ENCODE measurements at places on chromosomes 7 and 10. TPM values are rescaled to one million over a fixed set of nuclear protein-coding genes. Genes with fewer than 3 reads are reported as not detected.

- no peak overlapping the region for H3K4me3 ChIP-seq
- DNase-seq, result no peak
- H3K27ac ChIP-seq, result no peak overlapping the region
- H3K36me3 ChIP-seq, result no peaks in the 10 kb centered on the region
- H3K4me1 ChIP-seq, result no peaks in the 10 kb centered on the region
- peaks cover 5% of the 10 kb centered on the region for H3K27me3 ChIP-seq
Observed at GRCh38 chr7:142248166-142249160, 9.4 kb downstream of the PRSS58 start.

DNA sequence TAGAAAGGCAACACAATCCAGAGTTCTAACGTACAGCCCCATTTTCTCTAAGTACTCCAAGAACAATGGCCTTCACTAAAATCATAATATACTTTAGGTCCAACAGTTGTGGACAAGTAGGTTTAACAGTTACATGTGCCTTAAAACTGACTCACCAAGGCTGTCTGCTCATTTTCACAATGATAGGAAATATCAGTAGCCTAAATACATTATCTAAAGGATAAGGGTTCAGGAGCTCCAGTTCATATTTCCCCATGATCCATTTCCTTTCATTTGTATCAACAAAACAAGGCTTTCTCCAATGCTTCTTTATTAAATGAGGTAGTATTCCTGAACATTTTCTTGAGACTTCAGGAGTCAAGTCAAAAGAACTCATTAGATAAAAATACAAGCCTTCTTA is 164.0 kb downstream of the SLC25A13 start:
- no peaks in the 10 kb centered on the region for H3K36me3 ChIP-seq
- no peak overlapping the region for H3K27ac ChIP-seq
- H3K4me1 ChIP-seq, result no peaks in the 10 kb centered on the region
- DNase-seq, result no peak

DNA sequence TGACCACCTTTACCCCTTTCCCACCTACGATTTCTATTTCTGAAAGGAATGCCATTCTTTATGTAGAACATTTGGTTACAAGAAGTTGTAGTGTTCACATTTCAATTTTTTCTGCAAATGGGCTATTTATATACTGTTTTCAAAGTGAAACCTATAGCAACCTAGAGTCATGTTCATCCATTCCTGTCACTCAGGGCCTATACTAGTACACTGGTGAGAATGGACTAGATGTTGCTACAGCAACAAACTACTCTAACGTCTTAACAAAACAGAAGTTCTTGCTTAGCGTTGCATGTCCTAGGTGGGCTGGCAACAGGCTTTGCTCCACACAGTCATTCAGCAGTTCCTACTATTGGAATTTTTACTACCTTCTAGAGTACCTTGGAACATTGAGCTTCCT is 16.3 kb downstream of the CASD1 start:
- no peak overlapping the region for H3K27ac ChIP-seq
- no peaks in the 10 kb centered on the region for H3K4me1 ChIP-seq

DNA sequence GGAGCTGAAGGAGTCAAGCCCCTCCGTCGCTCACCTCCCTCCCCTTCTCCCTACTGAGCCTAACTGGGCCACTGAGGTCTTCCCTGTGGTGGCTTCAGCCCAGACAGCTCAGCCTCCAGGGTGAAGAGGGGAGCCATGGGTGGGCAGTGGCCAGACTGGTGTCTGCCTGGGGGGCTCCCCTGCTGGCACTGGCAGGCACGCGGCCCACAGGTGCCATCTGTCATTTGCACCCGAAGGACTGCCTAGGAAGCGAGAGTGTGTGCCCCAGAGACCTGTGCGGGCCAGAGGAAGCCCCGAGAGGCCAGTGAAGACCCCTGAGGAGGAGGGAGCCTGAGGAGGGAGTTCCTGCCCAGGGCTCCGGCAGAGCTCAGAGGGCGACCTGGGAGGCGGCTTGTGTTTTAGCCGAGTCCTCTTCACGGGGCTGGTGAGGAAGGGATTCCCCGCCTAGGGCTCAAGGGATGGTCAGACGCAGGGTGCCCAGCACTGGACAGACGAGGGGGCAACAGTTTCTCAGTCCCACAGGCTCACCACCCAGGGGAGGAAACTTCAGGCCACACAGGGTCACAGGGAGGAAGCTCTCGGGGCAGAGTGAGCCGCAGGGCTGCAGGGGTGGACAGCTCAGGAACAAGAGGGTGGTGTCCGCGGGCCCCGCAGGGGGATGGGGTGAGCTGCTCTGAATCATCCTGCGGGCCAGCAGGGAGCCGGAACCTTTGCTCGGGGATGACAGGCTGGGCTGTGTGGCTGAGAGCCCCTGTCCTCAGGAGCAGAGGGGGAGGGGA is 76.2 kb upstream of the PPP2R2D start:
- no peaks in the 10 kb centered on the region for H3K36me3 ChIP-seq
- H3K4me3 ChIP-seq, result no peak overlapping the region
- H3K27ac ChIP-seq, result no peak overlapping the region
- no peaks in the 10 kb centered on the region for H3K4me1 ChIP-seq
- H3K27me3 ChIP-seq, result peaks cover 61% of the 10 kb centered on the region
- no peak for DNase-seq

DNA sequence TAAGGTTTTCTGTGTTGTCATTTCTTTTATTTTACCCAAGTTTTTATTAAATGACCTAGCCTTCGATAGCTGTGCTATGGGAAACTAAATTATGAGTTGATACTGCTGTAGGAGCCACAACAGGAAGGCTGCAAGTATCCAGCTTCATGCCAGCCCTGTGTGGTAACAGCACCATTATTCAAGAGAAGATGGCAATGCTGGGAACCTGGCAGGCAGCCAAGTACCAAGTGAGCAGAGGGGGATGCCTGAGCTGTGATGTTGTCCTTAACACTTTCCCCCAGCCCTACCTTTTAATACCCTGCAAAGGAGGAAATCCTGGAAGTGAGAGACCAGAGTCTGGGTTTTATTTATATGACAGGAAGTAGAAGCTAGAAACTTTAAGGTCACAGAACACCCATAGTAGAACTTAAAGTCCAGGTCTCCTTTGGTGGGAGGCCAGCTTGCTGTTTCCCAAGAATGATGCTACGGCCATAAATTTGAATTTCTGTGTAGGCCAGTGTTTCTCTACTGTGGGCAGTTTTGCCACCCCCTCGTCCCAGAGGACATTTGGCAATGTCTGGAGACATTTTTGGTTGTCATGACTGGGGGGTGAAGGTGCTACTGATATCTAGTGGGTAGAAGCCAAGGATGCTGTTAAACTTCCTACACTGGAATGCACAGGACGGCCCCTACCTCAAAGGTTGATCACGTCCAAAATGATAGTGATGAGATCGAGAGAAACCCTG is 9.2 kb upstream of the ATXN7L1 start:
- no peaks in the 10 kb centered on the region for H3K36me3 ChIP-seq
- H3K4me3 ChIP-seq, result no peak overlapping the region
- no peaks in the 10 kb centered on the region for H3K27me3 ChIP-seq
- no peaks in the 10 kb centered on the region for H3K4me1 ChIP-seq
- no peak for DNase-seq

DNA sequence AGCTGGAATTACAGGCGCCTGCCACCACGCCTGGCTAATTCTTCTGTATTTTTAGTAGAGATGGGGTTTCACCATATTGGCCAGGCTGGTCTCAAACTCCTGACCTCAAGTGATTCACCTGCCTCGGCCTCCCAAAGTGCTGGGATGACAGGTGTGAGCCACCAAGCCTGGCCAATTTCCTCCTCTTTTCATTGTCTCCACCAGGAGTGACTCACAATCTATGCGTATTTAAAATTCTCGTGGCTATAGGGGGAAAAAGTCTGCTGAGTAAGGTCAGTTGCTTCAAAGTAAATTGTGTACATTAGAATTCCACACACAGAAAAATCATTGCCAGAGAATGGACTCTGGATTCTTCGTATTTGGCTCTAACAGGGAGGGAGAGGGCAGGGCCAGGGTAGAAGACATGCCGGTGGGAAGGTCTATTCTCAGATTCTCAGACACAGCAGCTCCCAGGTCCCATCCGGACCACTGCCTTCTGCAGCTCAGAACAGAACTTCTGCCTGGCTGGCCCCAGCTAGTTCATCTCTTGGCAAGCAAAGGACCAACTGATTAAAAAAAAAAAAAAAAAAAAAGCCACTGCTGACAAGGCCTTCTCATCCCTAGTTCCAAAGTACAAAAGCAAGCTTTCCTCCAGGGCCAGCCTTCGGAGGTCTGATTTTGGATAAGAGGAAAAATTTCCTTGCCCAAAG is 22.2 kb downstream of the PSPH start:
- H3K4me3 ChIP-seq, result no peak overlapping the region
- H3K36me3 ChIP-seq, result peaks cover 52% of the 10 kb centered on the region
- no peaks in the 10 kb centered on the region for H3K27me3 ChIP-seq
- DNase-seq, result peak; percentile 71

ODAD2 gene
- total RNA-seq, result not detected

TWIST1 gene
- total RNA-seq, result 1.0 TPM

APBB1IP gene
- not detected for total RNA-seq

All from PC-9 (cell line).